ENCODE measurements at places on chromosomes 1 and 21.

- peak; percentile 10 for DNase-seq
Measured at GRCh38 chr1:186440584-186440983, 20.3 kb downstream of the PDC start.

- DNase-seq, result no peak
Measured at GRCh38 chr1:228341814-228342626, 64.6 kb downstream of the TRIM11 start.

GRCh38 chr1:17128361-17128760 lies 9.1 kb upstream of the PADI2 start:
- peak; percentile 88 for DNase-seq

GRCh38 chr1:157155658-157156057 lies 17.5 kb upstream of the ETV3 start:
- no peak for DNase-seq
